Suppressor macrophage treated with lipopolysaccharide for 4 hours (primary cell): ENCODE measurements at places on chromosomes 4 and X.

- peak; percentile 53 for DNase-seq
Observed at GRCh38 chr4:146072376-146072775, 103.1 kb upstream of the LSM6 start.

GRCh38 chr4:183544109-183544508 is 39.3 kb downstream of the ING2 start:
- DNase-seq, result peak; percentile 54

GRCh38 chrX:106415276-106415895 is 196.4 kb upstream of the RADX start:
- peak; percentile 34 for DNase-seq

DNA sequence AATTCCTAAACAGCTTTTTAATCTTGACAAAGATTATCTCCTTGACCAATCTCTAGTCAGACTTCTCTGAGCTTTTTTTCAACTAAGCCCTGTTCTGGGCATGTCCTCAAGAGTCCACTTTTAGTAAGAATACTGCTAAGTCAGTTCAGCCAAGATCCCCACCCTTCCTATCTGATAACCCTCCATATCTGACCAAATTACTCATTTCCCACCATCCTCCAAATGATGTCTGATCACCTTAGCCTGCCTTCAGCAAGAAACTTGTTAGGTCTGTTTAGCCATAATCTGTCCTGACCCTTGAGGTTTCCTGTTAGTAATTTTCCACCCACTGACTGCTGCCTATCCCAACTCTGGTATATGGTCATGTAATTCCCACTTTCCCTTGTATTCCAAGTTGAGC is 65.2 kb downstream of the FAM13A start:
- no peak for DNase-seq
